GM12892 (cell line): ENCODE measurements at places on chromosomes 12 and 14.

- no peak for DNase-seq
Measured at GRCh38 chr14:22973217-22974032, 8.9 kb downstream of the AJUBA start.

GRCh38 chr12:26767116-26767515 lies 65.9 kb downstream of the ITPR2 start:
- no peak for DNase-seq

DNA sequence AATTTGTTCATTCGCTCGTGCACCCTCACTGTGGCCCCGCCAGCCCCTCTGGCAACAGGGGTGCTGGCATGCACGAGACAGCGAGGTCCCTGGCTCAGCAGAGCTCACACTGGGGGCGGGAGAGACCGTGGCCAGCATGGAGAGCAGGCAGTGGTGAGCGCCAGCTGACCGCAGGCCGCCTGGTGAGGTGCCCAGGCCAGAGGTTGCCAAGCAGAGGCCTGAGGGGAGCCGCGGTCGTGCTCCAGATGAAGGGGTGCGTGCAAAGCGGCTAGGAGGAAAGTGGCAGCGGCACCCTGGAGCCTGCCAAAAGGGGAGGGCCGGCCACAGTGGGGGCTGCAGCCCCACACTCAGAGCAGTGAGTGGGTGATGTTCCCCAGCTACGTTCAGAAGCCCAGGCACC lies 56.1 kb downstream of the CDC42BPB start:
- DNase-seq, result no peak

GRCh38 chr12:74031045-74031444 lies 506.6 kb upstream of the ATXN7L3B start:
- no peak for DNase-seq

DNA sequence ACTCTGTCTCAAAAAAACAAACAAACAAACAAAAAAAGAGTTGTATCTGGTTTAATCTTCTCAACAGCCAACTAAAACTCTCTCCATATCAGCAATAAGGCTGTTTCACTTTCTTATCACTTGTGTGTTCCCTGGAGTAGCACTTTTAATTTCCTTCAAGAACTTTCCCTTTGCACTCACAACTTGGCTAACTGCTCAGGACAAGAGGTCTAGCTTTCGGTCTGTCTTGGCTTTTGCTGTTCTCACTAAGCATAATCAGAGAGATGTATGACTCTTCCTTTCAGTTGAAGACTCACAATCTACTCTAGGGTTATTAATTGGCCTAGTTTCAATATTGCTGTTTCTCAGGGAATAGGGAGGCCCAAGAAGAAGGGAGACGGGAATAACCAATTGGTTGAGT lies 12.3 kb downstream of the NEMP1 start:
- no peak for DNase-seq

GRCh38 chr14:85221832-85222231 lies 308.1 kb upstream of the FLRT2 start:
- DNase-seq, result no peak

DNA sequence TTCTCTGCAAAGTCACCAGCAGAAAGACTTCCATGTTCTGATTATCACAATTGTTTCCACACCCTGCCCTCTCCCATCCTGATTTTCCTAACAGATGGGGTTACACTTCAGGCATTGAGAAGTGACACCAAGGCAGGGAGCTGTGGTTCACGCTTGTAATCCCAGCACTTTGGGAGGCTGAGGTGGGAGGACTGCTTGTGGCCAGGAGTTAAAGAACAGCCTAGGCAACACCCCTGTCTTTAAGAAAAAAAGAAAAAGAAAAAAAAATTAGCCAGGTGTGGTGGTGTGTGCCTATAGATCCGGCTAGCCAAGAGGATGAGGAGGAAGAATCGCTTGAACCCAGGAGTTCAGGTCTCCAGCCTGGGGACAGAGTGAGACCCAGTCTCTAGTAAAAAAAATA lies 5.2 kb downstream of the PPP1CC start:
- no peak for DNase-seq

- no peak for DNase-seq
Measured at GRCh38 chr14:101047326-101047725, 143.8 kb upstream of the RTL1 start.

- no peak for DNase-seq
Measured at GRCh38 chr14:68222154-68222553, 402.6 kb downstream of the RAD51B start.

DNA sequence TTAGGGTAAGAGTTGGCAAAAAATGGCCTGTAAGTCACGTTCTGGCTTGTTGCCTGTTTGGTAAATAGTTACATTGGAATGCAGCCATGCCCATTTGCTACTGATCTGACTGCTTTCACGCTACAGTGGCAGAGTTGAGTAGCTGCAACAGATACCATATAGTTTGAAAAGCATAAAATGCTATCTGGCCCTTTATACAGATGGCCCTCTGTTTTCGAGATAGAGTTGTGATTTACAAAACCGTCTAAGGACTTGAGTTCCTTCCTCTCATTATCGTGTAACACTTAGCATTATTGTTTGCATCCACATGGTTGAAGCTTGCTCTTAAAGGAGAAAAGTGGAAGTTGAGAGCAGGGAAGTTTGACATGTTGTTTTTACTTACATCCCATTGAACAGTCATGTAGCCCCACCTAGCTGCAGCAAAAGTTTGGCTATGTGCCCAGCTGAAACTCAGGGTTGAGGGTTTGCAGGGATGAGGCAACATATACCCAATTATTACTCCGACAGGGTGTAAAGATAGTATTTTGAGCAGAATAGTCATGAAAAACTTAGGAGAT lies 11.3 kb upstream of the SCFD1 start:
- no peak for DNase-seq

- DNase-seq, result no peak
Measured at GRCh38 chr14:54503486-54503885, 6.2 kb upstream of the CGRRF1 start.

DNA sequence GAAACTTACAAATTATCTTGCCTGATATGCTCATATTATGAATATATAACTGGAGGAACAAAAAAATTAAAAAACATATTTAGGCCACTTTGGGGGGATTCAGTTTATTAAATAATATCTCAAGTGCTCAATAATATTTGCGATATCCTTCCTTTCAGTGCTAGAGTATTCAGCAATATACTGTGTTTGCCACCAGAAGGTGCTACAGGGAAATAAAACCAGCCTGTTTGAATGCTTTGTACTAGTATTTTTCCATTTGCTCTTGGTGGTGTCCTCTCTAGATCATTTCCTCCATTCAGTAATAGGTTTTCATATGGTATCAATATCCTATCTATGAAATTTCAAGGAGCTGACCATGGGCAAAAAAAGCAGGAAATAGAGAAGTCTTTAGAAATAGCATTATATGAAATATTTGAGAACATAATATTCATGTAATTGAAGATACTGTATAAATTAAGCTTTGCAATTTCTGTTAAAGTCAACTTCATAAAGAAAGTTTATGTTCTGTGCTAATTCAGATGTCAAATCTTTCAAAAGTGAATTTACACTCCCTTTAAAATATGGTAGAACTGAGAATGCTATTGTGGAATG lies 106.2 kb upstream of the NAV3 start:
- no peak for DNase-seq

DNA sequence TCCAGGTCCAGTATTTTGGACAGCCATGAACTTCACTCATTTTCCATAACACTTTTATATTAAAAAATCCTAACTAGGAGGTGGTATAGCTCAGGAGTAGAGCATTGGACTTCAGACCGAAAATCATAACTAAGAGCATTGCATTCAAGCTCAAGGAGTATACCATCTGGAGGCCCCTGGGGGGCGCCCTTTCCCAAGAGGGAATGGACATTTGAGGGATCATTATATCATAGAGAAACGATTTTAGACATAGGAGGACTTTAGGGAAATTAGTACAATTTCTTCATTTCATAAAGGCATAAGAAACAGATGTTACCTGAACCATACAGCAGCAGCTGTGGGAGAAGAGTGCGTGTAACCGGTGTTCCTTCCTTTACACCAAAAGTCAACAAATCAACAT lies 5.2 kb upstream of the ATG14 start:
- no peak for DNase-seq

DNA sequence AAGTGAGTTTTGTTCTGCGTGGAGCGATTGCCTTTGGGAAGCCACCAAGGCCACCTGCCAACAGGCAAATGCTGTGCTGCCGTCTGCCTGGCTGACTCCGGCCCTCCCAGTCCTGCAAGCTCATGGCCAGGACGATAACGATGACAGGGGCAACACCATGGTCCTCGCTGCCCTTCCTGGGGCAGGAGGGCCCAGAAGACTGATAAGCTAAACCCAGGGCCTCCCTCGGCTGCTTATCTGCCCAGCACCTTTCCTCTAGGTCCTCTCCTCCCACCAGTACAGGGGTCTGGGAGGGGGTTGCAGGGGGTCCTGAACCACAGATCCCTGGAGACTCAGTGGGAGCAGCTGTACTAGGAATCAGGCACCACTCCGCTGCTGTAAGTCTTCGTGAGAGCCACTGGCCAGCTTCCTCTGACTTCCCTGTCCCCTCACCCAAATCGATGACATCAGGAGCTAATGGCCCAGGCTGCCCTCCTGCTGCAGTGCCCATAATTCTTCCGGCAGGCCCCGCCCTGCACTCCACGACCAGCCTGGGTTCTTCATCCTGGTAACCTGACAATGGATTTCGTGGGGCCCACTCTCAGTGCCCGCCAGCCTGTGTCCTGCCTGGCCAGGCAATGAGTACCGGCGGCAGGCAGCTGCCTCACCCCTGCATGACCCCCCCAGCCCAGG lies 5.1 kb downstream of the ANKRD9 start:
- no peak for DNase-seq

DNA sequence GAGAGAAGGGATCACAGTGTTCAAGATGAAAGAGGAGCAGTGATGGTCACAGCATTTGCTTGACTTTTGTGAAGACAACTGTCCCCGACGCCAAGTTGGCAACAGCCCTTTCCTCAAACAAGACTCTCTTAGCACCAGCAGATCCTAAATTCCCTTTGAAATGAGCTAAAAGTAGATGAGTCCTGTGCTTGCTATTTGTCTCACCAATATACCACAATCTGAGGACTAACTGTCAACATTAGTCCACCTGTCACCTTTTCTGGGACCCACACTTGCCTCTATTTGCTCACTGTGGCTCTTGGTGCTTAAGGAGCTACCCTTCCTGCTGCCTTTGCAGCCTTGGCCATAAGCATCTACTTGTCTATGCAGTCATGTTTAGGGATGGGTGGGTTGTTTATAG lies 47.4 kb upstream of the COL2A1 start:
- no peak for DNase-seq

DNA sequence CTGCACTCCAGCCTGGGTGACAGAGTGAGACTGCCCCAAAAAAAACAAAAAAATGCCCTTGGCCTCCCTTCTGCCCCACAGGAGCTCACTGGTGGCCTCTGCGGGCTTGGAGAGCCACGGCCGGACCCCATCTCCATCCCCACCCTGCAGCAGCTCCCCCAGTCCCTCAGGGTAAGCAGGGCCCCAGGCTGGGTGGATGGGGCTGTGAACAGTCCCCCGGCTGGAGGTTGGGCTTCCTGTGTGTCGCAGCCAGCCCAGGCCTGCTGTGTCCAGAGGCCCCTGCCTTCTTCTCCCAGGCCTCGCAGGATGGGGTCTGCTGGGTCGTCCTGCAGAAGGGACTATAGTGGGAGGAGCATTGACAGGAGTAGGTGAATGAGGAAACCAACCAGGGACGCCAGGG lies 15.4 kb upstream of the PUS1 start:
- no peak for DNase-seq

DNA sequence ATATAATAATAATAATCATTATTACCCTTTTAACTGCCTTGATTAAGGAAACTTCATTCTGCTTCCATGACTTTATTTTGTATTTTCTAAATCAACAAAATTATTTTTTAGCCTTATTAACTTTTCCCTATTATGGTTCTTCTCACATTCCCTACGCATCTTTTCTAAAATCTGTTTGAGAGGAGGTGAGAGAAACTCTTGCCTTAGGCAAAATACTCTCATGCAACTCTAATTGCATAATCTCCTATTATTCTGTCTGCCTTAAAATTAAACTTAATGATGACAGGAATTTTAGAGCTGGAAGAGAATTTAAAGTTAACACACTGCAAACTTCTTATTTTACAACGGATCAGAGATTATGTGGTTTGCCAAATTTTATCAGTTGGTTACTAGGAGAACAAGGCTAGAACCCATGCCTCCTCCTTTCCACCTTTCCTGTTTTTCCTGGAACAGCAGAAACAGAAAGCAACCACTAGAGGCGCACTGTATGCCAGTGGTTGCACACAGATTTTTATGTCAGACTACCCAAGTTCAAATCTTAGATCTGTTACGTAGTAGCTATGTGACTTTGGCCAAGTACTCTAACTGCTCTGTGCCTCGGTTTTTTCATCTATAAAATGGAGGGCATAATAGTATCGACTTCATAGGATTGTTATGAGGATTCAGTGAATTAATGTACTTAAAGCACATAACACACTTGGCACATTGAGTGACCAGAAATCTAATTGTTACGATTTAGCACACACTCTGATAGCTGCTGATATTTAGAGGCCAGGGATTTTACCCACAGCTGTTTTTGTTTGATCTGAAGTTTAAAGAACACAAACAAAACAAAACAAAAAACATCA lies 4.3 kb upstream of the BRMS1L start:
- no peak for DNase-seq

DNA sequence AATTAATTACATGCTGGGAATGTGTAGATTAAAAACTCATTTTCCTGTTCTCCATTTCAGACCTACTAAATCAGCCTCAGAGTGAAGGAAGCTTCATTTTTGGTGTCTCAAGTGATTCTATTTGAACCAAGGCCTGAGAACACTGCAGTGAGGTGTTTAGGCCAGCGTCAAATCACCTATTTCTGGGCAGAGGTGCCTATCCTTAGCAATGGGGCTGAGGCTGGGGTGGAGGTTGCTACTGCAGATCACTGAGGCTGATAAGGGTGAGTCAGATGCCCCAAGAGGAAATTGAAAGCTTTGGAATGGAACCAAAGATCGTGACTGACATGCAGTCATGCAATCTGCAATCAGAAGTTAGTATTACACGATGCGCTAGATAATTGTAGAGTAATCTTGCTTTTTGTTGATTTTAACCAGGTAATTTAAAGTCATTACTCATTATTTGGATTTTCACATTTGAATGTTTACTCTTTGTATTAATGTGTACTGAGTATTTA lies 4.4 kb downstream of the TXNRD1 start:
- DNase-seq, result no peak

DNA sequence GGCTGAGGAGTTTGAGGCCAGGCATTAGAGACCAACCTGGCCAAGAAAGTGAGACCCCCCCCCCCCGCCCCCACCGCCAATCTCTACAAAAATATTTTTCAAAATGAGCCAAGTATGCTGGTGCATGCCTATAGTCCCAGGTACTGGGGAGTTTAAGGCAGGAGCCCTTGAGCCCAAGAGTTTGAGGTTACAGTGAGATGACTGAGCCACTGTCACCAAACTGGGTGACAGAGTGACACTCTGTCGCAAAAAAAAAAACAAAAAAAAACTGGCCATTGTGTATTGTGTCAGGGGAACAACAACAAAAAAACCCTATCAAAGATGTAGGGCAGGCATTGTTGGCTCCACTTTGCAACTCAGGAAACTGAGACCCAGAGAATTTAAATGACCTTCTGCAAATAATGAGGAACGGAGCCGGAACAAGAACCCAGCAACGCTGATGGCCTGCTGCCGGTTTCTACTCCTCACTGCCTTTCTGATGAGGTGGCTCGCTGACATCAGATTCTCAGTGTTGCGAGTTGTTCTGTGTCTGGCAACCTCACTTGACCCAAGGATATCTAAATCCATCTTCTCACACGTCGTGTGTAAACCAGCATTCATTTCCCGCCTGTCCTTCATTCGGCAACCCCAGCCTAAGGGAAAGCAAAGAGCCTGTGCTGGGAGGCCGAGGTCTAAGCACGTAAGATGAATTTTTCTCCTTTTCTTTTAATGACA lies 195.2 kb upstream of the CRY1 start:
- DNase-seq, result no peak
